ENCODE measurements at places on chromosomes 5 and 9.

GRCh38 chr5:56558131-56558745, 257.1 kb upstream of the MAP3K1 start:
- DNase-seq, result no peak

DNA sequence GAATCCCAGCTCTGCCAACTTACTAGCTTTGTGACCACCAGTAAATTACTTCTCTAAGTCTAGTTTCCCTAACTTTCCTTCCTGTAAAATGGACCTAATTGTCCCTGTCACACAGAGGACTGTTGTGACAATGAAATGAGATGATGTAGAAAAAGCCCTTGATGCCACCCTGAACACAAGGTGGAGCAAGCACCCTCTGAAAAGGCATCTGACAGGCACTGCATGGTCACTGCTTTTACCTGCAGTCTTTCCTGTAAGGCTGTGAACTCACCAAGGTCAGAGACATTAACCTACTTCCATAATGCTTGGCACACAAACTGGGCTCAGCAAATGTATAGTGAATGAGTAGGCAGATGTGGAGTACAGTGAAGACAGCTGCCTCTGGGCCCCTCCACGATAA, 6.1 kb downstream of the SLC31A2 start:
- no peak for DNase-seq

- no peak for DNase-seq
These were observed 995.0 kb downstream of the EFNA5 start for GRCh38 chr5:106675687-106676086.

DNA sequence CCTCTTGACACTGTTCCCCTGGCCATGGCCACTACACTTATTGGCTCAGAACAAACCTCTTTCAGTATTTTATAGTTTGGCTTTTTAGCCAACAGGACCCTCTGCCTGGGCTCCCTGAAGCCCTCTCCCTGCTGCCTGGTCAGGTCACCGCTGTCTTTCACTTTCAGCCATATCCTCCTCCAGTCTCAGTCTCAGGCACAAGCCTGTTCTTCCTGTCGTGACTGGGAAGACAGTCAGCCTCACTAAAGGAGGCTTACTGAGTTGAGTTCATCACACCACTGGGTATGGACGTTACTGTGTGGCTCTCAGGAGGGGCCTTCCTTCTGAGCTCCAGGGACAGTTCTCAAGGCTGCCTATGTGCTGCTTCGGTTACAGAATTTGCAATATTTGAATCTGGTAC, 2.0 kb downstream of the QSOX2 start:
- DNase-seq, result no peak

DNA sequence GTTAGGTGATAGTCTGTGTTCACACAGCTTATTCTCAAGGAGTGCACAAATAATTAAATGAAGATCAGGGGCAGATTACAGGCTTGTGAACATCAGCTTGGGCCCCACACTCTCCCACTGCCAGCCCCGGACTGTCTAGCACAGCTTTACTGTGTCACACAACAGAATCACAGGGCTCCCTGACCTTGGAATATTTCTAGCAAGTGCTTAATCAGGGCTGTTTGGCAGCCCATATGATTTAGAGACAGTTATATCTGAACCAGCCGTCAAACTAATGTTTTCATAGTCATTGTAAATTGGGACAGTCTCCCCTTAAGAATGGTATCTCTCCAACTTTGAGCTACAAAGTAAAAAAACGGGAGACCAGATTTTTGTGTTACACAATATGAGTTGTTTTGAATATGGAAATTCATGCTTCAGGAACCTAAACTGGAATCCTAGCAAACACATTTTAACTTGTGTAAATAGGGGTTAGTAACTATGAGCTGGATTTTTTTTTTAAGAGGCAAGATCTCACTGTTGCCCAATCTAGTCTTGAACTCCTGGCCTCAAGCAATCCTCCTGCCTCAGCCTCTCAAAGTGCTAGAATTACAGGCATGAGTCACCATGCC, 517.6 kb downstream of the BNC2 start:
- DNase-seq, result no peak

DNA sequence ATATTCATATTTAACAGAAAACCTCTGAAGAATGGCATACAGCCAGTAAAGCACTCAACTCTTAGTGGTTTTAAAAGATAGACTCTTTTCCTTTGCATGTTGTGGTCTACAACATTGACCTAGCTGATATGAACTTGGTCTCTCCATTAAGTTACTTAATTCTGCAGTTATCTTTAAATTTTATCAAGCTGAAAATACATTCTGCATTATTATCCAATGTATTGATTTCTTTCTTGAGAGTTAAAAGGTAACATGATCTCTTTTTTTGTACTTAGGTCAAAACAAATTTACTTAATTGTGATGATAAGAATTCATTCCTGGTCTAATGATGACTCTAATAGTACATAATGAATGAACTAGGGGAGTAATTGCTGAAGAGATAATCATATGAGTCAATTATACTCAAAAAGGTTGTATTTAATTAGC, 132.9 kb downstream of the STARD4 start:
- no peak for DNase-seq
